ENCODE measurements at places on chromosomes 7 and 10. TPM values are rescaled to one million over a fixed set of nuclear protein-coding genes. Genes with fewer than 3 reads are reported as not detected.

Gene MYH16
- total RNA-seq = not detected

Gene GARIN1A
- total RNA-seq = 0.35 TPM

Gene NPTX2
- total RNA-seq = not detected

Gene FAM25G
- not detected for total RNA-seq

Gene IL6
- 0.53 TPM for total RNA-seq

Gene GCK
- total RNA-seq = not detected

Gene JCAD
- total RNA-seq = 1.0 TPM

Gene GPR26
- total RNA-seq = not detected

DNA sequence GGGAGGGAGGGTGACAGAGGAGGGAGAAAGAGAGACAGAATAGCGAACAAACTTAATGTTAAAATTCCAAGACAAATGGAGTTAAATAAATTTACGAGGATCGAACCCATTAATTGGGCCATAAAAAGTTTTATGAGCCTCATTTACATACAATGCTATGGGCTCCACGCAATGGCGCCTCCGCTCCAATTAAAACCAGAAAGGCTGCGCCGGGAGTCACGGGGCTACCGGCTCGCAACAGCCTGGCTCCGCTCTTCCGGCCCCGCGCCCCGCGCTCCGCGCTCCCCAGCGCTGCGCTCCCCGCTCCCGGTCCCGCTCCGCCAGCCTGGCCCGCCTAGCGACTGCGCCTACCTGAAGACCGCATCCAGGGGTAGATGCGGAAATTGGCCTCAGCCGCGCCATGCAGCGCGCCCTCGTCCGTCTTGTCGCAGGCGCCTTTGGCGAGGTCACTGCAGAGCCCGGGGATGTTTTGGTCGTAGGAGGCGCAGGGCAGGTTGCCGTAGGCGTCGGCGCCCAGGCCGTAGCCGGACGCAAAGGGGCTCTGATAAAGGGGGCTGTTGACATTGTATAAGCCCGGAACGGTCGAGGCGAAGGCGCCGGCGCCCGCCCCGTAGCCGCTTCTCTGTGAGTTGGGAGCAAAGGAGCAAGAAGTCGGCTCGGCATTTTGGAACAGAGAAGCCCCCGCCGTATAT, 513 bp downstream of the HOXA7 start:
- H3K36me3 ChIP-seq = peaks cover 8% of the 10 kb centered on the region
- H3K27me3 ChIP-seq = peaks cover 90% of the 10 kb centered on the region
- DNase-seq = no peak
- H3K4me3 ChIP-seq = peak overlapping the region; percentile 54

- H3K27me3 ChIP-seq = peaks cover 5% of the 10 kb centered on the region
- no peak overlapping the region for H3K27ac ChIP-seq
- no peak overlapping the region for H3K4me3 ChIP-seq
- no peaks in the 10 kb centered on the region for H3K36me3 ChIP-seq
- DNase-seq = no peak
- H3K4me1 ChIP-seq = no peaks in the 10 kb centered on the region
These were observed 212.5 kb downstream of the DGKB start for GRCh38 chr7:14690075-14690474.

DNA sequence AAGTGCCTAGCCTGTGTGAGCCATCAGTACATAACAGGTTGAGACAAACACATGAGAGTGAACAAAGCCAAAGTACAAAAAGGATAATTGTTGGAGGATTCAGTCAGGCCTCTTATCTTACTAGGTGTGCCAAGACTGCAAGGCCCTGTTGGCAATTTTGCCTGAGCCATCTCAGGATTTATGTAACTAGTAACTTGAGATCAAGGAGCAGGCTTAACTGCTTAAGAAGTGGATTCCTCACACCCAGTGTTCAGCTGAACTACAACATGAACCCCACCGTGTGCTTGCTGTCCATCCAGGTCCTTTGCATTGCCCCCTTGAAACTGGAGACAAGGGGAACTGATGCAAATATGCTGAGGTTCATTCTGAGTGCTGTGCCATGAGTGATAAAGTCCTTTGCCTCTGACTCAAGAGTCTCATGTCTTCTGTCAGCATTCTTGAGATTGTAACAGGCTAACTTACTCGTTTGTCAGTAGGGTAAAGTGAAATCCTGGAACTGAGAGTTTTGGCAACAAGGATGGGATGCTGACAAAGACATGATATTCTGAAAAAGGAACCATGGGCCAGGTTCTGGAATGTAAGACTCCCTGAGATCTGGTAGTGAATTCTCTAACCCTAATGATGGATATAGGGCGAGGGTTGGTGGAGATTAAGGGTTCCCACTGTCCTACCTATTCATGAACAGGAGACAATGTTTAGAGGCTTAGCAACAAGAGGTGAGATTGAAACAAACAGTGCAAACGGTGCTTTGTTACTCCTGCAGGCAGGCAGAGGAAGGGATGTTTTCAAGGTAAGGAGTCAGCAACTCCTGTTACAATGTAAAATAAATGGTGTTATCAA, 44.1 kb upstream of the GATAD1 start:
- no peaks in the 10 kb centered on the region for H3K27me3 ChIP-seq
- peaks cover 16% of the 10 kb centered on the region for H3K36me3 ChIP-seq
- no peak overlapping the region for H3K27ac ChIP-seq
- H3K4me1 ChIP-seq = peaks cover 15% of the 10 kb centered on the region

GRCh38 chr10:49398000-49398861, 2.3 kb upstream of the DRGX start:
- peaks cover 78% of the 10 kb centered on the region for H3K27me3 ChIP-seq
- H3K4me1 ChIP-seq = peaks cover 17% of the 10 kb centered on the region
- peak; percentile 62 for DNase-seq
- no peaks in the 10 kb centered on the region for H3K36me3 ChIP-seq

- H3K4me3 ChIP-seq = no peak overlapping the region
- H3K36me3 ChIP-seq = no peaks in the 10 kb centered on the region
- no peaks in the 10 kb centered on the region for H3K27me3 ChIP-seq
- H3K27ac ChIP-seq = no peak overlapping the region
- DNase-seq = no peak
- no peaks in the 10 kb centered on the region for H3K4me1 ChIP-seq
These were observed 96.2 kb upstream of the MEOX2 start for GRCh38 chr7:15782656-15783055.

DNA sequence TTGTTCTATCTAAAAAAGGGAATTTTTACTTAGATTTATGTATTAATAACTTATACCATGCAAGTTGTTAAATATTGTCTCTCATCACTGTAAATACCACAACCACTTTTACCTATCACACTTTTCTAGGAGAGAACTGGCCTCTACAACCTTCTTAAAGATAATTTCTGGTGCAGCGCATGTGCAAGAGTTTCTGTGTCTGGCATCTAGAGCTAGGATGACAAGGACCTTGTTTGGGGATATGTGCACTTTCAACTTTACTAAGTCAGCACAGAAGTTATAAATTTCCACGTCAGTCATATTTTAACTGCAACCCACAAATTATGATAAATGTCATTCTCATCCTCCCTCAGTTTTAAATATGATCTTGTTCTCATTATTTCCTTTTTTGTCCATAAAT, 156.9 kb upstream of the ADCY1 start:
- H3K27ac ChIP-seq = no peak overlapping the region
- H3K4me3 ChIP-seq = no peak overlapping the region
- no peak for DNase-seq
- H3K27me3 ChIP-seq = peaks cover 11% of the 10 kb centered on the region
- H3K36me3 ChIP-seq = no peaks in the 10 kb centered on the region
- H3K4me1 ChIP-seq = peaks cover 2% of the 10 kb centered on the region

- H3K4me1 ChIP-seq = no peaks in the 10 kb centered on the region
- no peaks in the 10 kb centered on the region for H3K36me3 ChIP-seq
- H3K27ac ChIP-seq = no peak overlapping the region
- H3K4me3 ChIP-seq = no peak overlapping the region
These were observed 373.7 kb upstream of the MKI67 start for GRCh38 chr10:128499956-128500355.

DNA sequence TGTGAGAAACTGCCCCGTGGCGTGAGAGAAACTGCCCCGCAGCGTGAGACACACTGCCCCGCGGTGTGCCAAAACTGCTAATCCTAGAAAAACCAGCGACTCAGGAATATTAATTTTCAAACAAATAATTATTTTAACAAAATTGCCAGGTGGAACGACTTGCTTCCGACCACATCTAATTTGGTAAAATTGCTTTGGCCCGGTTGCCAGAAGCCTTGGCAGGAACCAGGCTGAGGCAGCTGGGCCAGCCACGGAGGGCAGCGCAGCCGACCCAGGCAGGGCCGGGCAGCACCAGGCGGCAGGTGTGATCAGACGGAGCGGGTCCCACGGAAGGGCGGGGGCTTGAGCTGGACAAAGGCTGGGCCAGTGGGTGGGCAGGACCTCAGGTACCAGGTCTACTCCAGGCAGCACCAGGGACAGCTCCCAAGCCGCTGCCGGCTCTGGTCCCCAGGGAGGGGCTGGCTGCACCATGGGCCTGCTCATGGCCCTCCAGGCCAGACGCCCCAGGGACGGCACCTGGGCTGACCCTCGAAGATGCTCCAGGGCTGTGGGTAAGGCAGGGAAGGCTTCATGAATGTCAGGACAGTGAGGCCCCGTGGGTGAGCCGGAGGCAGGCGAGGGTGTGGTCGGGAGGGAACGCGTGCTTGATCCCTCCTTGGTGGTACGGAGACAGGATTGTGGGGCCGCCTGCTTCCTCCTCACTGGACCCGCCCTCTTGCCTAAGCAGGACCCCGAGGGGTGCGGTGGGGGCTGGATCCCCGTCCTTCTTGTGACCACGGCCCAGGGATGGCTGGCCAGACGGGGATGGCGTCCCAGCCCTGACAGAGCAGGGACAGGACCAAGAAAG, 7.7 kb upstream of the ADGRA1 start:
- H3K27me3 ChIP-seq = no peaks in the 10 kb centered on the region
- DNase-seq = no peak
- no peaks in the 10 kb centered on the region for H3K36me3 ChIP-seq
- no peak overlapping the region for H3K27ac ChIP-seq
- H3K4me1 ChIP-seq = no peaks in the 10 kb centered on the region

- H3K27me3 ChIP-seq = no peaks in the 10 kb centered on the region
- no peak for DNase-seq
- H3K36me3 ChIP-seq = no peaks in the 10 kb centered on the region
- H3K27ac ChIP-seq = no peak overlapping the region
- no peaks in the 10 kb centered on the region for H3K4me1 ChIP-seq
These were observed 273.6 kb downstream of the SDHAF3 start for GRCh38 chr7:97390915-97391593.

- H3K4me3 ChIP-seq = no peak overlapping the region
- H3K27me3 ChIP-seq = no peaks in the 10 kb centered on the region
- H3K4me1 ChIP-seq = peaks cover 5% of the 10 kb centered on the region
- H3K27ac ChIP-seq = no peak overlapping the region
- no peak for DNase-seq
- H3K36me3 ChIP-seq = peaks cover 9% of the 10 kb centered on the region
These were observed 212.8 kb downstream of the MAD1L1 start for GRCh38 chr7:2019711-2020511.

- H3K4me3 ChIP-seq = no peak overlapping the region
- no peak overlapping the region for H3K27ac ChIP-seq
- no peaks in the 10 kb centered on the region for H3K4me1 ChIP-seq
- no peak for DNase-seq
- H3K36me3 ChIP-seq = no peaks in the 10 kb centered on the region
- no peaks in the 10 kb centered on the region for H3K27me3 ChIP-seq
These were observed 140.0 kb downstream of the MBL2 start for GRCh38 chr10:52632591-52632990.

GRCh38 chr7:30905078-30906012, 6.3 kb upstream of the AQP1 start:
- DNase-seq = no peak
- H3K4me3 ChIP-seq = no peak overlapping the region
- no peaks in the 10 kb centered on the region for H3K36me3 ChIP-seq

DNA sequence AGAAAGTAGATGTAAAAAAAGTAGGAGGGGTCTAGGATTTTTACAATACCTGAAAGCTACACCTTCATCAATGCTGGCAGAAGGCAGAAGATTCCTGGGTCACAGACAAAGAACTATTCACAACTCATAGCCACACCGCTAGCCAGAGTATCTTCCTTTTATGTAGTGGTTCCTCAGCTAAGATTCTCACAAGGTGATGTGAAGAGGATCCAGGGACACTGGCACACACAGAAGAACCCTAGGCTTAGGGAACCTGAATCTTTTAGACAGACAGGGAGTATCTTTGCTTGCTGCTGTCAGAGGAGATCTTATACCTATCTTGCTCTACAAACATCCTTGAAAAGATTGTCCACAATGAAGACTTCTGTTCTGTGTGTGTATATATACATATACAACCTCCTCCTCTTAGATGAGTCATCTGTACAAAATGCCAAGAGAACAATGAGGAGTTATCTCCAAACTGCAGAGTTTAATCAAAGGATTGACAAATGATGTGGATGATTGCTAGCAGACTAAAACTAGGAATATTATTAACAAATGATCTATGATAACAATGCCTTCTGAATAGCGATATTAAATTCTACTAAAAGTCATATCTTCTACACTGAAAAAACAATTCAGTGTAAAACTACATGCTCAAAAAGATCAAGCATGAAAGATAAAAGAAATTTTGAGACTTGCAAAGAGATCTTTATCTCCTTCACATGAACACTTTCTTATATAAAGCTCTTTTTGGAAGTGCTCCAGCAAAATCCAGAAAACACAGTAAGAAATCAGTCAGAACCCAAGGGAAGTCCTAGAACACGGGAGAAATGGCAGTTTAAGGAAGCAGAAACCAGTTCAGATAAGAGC, 409.3 kb downstream of the PARD3 start:
- no peaks in the 10 kb centered on the region for H3K4me1 ChIP-seq
- H3K27ac ChIP-seq = no peak overlapping the region

- no peak for DNase-seq
- no peak overlapping the region for H3K4me3 ChIP-seq
- no peaks in the 10 kb centered on the region for H3K27me3 ChIP-seq
- H3K27ac ChIP-seq = no peak overlapping the region
These were observed 238.9 kb downstream of the TNS3 start for GRCh38 chr7:47343061-47343455.

GRCh38 chr10:19310066-19310465, 261.5 kb downstream of the MALRD1 start:
- no peaks in the 10 kb centered on the region for H3K36me3 ChIP-seq
- H3K27me3 ChIP-seq = no peaks in the 10 kb centered on the region
- no peak for DNase-seq
- no peak overlapping the region for H3K27ac ChIP-seq
- H3K4me1 ChIP-seq = no peaks in the 10 kb centered on the region

- H3K4me3 ChIP-seq = no peak overlapping the region
- H3K4me1 ChIP-seq = no peaks in the 10 kb centered on the region
- H3K27me3 ChIP-seq = no peaks in the 10 kb centered on the region
- H3K36me3 ChIP-seq = no peaks in the 10 kb centered on the region
- H3K27ac ChIP-seq = no peak overlapping the region
These were observed 101.8 kb downstream of the IQUB start for GRCh38 chr7:123432601-123433000.

DNA sequence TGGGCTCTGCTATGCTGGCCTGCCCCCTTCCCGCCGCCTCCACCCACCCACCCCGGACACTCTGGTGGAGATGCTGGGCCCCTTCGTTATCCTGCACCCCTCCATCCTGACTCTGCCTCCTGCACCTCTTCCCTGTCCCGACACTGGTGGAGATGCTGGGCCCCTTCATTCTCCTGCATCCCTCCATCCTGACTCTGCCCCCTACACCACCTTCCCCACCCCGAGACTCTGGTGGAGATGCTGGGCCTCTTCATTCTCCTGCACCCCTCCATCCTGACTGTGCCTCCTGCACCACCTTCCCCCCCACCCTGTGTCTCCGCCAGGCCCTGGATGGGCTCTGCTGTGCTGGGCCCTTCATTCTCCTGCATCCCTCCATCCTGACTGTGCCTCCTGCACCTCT, 15.0 kb downstream of the IDI2 start:
- H3K4me3 ChIP-seq = no peak overlapping the region
- H3K36me3 ChIP-seq = peaks cover 79% of the 10 kb centered on the region
- peaks cover 12% of the 10 kb centered on the region for H3K4me1 ChIP-seq

Measured in activated CD4-positive, alpha-beta memory T cell treated with anti-CD3 and anti-CD28 coated beads, Interleukin-2, amount 10 ng/mL, durations not matched to agents 7 days and 5 days (primary cell).